ENCODE measurements at places on chromosomes 1 and 21. TPM values are rescaled to one million over a fixed set of nuclear protein-coding genes. Genes with fewer than 3 reads are reported as not detected.

DNA sequence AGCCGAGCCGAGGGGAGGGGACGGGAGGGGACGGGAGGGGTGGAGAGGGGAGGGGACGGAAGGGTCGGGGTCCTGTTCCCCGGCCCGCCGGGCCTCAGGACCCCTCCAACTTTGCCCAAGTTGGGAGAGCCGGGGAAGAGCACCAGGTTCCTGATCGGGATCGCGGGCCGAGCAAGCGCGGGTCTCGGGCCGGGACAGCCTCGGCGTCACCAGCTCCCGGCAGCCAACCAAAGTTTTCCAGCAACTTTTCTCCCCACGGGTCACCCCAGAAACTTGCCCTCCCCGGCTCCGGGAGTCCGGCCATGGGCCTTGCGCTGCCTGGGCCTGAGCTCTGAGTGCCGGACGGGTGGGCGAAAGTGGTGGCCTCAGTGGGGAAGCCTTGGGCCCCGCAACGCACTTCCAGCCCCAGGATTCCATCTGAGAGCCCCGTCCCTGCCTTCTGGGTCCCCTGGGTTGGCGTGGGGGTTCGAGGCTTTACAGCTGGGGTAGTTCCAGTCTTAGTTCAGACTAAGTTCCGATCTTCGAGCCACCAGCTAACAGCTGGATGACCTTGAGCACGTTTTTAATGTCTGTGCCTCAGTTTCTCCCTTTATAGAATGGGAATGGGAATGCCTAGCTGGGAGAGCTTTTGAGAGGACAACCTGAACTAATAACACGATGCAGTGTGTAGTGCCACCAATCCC lies 458 bp downstream of the ZC3H12A start:
- DNase-seq: no peak

Gene ZNF683
- polyA plus RNA-seq: not detected

DNA sequence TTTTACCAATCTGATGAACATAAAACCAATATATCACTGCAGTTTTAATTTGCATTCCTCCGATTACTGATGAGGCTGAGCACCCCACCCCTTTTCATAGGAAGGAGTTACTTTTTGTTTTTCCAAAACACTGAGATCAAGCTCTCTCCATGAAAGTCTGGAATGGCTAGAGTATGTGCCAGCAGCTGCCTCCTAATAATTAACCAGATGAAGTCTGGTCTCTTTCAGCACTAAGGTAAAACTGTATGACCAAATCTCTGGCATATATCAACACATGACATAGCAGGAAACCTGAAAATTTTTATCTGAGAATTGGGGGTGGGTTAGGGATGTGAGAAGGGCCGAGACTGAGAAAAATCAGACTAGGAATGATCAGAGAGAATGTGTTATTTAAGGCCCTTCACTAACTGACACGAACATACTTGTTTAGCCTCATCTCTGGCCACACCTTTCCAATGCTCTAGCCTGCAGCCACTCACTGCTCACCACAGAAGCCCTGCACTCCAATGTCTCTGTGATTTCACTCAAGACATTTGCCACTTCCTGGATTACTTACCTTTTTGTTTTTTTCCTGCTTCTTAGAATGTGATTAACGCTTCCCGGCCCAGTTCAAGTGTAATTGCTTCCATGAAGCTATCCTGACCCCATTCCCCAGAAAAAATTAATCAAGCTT lies 34.7 kb downstream of the WASF2 start:
- no peak for DNase-seq

Gene AMY1C
- polyA plus RNA-seq: not detected

- no peak for DNase-seq
Measured at GRCh38 chr21:21045518-21045917, 47.3 kb downstream of the NCAM2 start.

Gene ANKRD35
- 2.3 TPM for polyA plus RNA-seq

DNA sequence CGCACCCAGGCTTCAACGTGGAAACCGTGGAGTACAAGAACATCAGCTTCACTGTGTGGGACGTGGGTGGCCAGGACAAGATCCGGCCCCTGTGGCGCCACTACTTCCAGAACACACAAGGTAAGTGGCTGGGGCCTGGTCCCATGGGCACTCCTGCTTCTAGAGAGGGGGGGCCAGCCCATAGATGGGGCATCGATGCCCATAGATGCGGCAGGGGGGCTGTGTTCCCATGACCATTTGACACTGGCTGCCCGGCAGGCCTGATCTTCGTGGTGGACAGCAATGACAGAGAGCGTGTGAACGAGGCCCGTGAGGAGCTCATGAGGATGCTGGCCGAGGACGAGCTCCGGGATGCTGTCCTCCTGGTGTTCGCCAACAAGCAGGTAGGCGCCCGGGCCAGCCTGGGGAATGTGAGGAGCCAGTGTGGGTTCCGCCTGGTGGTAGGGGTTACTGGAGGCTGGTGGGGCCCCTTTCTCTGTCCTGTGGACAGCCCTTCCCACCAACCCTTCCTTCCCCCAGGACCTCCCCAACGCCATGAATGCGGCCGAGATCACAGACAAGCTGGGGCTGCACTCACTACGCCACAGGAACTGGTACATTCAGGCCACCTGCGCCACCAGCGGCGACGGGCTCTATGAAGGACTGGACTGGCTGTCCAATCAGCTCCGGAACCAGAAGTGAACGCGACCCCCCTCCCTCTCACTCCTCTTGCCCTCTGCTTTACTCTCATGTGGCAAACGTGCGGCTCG lies 5.6 kb downstream of the C1orf35 start:
- DNase-seq: no peak

DNA sequence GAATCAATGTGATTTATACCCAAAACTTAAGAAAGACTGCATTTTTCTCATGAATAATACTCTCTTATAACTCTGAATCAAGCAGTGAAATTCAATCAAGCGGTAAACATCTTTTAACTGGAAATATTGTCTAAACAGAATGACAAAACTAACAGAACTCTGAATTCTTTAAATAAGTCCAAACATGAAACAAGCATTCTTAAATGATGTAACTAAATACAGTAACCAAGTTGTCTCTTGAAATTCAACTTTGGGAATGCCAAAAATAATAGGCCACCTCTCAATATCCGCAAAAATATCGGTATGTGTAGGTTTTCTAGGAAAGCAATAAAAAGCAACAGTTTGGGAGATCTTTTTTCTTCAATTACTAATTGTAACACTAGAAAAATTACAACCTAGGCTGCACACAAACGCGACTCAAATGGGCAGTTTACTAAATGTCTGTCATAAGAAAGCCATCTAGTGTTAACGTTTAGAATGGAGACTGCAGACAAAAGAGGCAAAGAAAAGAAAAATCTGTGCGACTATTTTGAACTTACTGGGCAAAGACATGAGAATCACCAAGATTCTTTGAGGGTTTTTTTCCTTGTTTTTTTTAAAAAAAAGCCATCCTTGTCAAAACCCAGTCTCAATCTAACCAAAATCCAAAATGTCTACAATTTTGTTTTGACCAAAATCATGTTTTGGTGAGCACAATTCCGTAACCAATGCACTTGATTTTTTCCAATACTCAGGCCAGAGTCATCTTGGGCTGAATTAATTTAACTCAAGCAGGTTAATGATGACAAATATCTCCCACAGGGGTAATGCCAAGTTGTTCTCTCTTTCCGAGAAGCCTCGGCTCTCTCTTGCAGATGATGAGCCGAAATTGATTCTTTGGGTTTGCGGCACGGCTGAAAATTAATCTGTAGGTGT lies 1.3 kb downstream of the SIPA1L2 start:
- DNase-seq: no peak

DNA sequence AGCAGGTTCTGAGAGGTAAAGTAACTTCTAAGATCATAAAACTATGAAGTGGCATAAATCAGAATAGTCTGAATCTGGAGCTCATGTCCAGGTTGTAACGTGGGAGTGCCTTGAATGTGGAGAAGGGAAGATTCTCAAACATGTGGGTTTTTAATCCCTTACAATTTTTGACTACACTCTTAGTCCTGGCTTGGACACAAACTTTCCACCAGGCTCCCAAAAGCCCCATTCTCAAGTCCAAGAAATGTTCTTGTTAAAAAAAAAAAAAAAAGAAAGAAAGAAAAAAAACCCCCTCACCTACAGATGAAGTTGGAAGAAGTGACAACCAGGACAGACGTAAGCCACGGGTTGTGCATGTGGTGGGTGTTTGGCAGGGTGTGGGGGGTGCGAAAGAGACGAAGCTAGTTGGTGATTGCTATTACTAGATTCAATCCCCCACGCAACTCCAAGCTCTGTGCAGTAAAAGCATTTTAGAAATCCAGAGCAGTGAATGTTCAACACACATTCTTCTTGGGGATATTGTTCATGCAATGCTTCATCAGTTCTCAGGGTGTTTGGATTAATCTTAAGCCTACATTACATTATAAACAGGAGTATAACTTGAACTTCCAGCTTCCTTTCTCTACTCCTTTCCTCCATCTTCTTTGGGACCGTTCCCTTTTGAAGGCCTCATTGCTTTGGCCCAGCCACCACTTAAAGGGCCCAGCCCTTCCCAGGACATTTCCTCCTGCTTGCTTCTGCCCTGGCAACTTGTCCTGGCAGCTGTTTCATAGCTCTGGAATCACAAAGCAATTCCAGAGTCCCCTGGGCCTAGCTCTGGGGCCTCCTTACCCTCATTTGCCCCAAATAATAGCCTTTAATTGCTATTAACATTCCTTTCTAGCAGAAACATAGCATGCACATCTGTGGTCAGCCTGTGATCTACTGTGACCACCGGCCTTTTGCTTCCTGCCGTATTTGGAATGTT lies 41.8 kb downstream of the PHC2 start:
- no peak for DNase-seq

DNA sequence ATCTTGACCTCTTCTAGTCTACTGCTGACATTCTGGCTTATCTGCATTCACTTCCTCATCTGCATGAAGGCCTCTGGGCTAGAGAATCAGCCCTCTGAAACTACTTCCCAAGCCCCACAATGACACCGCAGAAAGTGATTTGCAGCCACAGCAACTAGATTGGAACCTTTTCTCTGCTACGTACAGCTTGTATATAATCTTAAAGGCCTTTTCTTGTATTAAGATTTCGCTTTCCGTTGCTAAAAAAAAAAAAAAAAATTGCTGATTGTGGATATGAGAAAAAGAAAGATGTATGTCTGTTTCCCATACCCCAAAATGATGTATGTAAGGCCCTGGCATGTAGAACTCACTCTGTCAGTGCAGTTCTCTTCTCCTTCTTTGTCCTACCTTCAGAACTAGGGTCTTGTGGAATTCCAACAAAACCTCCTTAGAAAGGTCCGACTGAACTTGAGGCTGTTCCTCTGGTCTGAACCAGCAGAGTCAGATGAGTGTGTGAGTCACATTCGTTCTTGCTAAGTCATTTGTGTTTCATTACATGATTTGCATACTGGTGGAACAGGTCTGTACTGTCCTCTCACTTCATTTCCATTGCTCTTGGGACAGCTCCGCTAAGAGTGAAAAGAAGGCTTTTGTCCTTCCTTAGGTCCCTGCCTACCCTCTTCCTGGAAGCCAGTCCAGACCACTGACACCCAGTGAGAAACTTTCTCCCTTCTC lies 62.7 kb downstream of the PLPP3 start:
- DNase-seq: no peak

GRCh38 chr1:245684571-245684970 lies 529.8 kb downstream of the KIF26B start:
- no peak for DNase-seq

GRCh38 chr1:95438218-95438948 lies 204.4 kb downstream of the RWDD3 start:
- no peak for DNase-seq

- DNase-seq: no peak
Measured at GRCh38 chr1:93411000-93411399, 36.9 kb upstream of the FNBP1L start.

GRCh38 chr1:212237651-212238050 lies 47.6 kb upstream of the PPP2R5A start:
- no peak for DNase-seq

Gene NEK7
- polyA plus RNA-seq: 59.0 TPM

Gene NBPF6
- polyA plus RNA-seq: not detected

Gene KCNQ4
- 1.4 TPM for polyA plus RNA-seq

GRCh38 chr1:216804111-216804510 lies 80.9 kb upstream of the ESRRG start:
- DNase-seq: no peak

Gene DCLRE1B
- 9.6 TPM for polyA plus RNA-seq

Gene TSHB
- polyA plus RNA-seq: not detected

All from left renal pelvis (tissue), 4 donors.